ENCODE measurements at places on chromosomes 6 and 20.

DNA sequence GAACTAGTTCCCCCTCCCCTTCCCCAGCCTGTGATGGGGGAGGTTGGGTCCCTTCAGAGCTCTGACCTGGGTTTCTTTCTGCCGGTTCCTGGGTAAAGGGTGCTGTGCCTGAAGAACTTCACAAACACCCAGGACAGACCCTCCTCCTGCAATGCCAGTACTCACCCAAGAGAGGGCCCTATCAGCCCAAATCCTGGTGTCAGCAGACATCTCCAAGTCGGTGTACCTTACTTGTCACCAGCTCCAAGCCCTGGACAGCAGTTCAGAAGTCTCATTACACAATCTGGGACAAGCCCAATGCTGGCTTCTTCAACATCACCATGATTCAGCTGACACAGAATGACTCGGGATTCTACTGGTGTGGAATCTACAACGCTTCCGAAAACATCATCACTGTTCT lies 467 bp downstream of the TREML4 start:
- no peak for DNase-seq

GRCh38 chr20:20130399-20130798 lies 78.1 kb downstream of the CFAP61 start:
- DNase-seq = no peak

- no peak for DNase-seq
Measured at GRCh38 chr6:142008016-142008735, 124.5 kb upstream of the GJE1 start.

DNA sequence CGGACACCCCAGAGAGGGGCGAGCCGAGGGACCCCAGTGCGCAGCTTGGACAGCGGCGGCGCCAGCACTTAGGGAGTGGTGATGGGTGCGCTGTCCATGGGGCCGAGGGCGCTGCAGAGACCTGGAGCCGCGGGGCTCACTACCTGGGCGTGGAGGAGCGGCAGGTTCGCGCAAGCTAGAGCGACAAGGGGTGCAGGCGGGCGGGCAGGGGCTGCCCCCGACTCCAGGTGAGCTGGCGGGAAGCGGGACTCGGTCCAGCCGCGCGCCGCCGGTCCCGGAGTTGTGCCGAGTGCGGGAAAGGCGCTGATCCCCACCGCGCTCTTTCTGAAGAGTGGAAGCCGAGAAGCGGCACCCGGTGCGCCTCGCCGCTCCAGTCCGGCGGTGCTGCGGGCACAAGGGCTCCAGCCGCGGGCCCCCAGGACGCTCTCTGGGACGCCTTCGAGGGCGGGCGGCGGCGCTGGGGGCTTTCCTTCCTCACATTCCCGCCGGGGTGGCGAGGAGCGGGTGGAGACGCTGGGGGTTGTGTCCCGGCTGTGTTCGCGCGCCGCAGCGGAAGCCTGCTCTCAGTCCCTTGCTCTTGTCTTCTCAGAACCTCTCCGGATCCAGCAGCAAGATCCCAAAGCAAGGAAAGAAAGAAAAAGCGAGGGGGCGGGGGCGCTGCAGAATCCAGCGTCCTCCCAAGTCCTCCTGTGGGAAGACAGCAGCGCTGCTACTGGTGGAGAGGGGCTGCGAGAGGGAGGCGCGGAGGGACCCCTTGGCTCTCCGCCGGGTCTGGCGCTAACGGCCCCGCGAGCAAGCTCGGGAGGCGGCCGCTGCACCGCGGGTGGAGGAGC lies at the start of gene B3GAT2:
Gene B3GAT2 (minus strand): TSS at position 610 of the 833 bp plus-strand sequence. CDS start 631 bp downstream, outside the sequence.
- no peak for DNase-seq

DNA sequence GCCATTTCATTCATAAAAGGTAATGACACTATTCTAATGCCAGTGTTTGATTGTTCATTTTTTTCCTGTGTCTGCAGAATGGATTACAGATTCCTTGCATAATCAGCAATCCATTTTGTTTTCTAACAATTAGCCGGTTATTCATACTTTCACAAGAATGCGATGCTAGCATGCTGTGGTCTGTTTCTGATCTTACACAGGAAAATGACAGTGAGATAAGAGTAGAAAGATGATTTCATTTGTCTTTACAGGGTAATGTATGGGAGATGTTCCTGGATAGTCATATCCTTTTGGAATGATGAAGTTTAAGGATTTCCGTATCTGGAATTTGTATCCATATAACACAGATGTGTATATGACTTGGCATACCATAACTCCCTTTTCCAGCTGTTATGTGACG lies 207.3 kb downstream of the FARS2 start:
- DNase-seq = no peak

DNA sequence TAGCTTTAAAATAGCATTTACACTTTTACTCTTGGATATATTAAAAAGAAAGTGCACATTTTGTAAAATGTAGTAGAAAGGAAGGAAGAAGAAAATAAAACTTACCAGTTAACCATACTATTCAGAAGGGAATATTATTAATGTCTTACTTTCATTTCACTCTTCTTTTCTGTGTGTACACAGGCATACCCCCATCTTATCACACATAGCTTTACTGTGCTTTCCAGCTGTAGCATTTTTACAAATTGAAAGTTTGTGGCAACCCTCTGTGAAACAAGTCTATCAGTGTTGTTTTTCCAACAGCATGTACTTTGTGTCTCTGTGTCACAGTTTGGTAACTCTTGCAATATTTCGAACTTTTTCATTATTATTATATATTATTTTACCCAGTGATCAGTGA lies 314.5 kb downstream of the UTRN start:
- no peak for DNase-seq

- no peak for DNase-seq
Measured at GRCh38 chr6:112383191-112383590, 36.1 kb downstream of the RFPL4B start.

DNA sequence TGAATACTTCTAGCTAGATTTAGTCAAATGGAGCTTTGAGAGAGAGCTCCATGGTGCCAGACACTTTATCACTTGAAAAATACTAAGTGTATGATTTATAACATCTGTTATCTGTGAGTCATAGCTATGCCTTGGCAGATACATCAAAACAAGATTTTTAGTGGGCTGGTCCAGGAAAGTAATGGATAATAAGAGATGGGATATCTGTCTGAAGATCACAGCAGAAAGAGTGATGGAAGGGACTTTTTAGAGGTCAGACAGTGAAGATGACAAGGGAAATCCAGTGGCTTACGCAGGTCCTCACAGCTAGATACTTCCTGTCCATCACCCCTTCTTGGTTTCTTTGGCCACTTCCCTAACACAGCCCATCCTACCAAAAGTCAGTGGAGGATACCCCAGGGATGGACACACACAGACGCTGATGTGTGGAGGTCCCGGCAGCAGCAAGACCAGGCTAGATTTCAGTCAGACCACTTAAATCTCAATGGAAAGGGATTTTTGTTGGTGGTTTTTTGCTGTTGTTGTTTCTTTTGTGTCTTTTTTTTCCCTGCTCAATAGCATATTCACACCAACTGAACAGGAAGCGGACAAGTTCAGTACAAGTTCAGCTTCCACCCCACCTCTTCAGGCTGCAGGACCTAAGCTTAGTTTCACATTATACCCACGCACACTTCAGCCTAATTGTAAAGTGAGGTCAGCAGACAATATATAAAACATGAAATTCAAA lies 209.3 kb downstream of the ALDH8A1 start:
- no peak for DNase-seq

DNA sequence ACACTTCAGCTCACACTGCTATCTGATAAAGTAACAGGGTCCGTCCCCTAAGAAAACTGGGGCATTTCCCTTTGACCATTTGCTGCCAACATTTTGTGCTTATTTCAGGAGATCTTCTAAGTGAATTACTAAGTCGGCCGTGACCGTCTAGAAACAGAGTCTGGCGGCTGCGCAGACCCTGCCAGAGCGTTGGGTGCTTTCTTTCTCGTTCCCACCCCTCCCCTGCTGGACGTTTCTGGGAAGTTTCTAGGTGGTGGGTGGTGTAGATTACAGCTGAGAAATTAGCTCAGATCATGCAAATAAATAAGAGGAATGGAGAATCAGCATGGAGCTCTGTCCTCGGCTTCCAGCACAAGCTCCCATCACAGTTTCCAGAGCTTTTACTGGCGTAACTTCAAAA lies 128.1 kb downstream of the MYLK4 start:
- DNase-seq = no peak

DNA sequence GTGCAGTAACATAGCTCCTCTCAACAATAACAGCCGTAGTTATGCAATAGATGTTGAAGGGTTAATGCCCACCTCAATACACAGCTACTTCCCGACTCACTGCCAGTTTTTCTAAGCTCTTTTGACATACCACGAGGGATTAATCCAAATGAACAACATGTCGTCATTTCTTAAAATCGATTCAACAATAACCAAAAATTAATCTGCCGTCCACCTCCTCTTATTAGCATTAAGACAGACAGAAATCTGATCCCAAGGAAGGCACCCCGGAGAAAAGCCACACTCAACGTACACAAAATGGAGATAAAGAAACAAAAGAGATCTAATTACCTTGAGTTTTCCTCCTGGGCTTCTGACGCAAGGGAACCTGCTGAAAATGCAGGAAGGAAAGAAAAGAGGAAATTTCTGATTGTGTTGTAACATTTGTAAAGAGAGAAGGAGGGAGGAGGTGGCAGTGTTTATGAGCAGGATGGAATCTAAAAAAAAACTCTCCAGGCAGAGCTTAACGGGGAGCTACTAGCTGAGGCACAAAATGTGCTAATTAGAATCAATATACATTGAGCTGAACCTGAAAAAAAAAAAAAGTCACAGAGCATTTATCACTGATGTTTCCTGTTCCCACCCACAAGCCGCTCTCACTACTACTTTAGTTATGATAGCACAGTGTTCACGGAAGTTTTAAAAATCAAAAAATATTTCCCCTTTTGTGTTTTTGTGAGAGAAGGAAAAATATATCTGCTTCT lies 109.3 kb downstream of the IPCEF1 start:
- DNase-seq = no peak

DNA sequence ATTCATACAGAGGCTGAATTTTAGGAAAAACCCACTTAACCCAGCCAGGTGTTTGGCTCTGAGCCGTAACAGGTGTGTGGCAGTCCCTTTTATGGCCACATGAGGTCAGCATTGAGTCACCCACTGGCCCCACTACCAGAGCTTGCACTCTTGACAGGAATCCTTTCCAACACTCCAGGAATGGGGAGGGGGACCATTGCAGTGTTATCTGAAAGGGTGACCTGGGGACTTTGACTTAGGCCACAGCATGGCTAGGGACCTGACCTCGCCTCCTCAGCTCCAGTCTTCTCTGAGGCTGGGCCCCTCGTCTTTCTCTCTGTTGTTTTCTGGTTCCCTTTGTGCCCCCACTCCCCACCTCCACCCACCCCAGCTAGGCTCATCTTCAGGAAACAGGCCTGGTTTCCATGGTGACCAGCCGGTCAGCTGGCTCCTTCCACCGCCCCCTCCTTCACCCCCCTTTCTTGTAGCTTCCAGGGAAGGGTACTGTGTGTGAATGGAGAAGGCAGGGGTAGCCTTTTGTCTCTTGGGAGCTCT lies 2.1 kb upstream of the TMEM151B start:
- DNase-seq = no peak

DNA sequence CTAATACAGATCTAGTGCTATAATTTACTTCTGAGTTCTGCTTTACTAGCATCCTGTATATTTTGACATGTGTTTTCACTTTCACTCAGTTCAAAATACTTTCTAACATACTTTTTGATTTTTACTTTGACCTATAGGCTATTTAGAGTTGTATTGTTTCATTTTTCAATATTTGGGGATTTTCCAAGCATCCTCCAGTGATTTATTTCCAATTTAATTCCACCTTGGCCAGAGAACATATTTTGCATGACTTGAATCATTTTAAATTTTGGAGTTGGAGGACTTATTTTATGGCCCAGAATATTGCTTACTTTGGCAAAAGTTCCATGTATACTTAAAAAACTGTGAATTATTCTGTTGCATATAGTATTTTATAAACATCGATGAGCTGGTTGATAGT lies 1215.6 kb upstream of the MAP3K7 start:
- DNase-seq = no peak

GRCh38 chr6:110635096-110635495 lies 158.7 kb upstream of the SLC22A16 start:
- DNase-seq = no peak

DNA sequence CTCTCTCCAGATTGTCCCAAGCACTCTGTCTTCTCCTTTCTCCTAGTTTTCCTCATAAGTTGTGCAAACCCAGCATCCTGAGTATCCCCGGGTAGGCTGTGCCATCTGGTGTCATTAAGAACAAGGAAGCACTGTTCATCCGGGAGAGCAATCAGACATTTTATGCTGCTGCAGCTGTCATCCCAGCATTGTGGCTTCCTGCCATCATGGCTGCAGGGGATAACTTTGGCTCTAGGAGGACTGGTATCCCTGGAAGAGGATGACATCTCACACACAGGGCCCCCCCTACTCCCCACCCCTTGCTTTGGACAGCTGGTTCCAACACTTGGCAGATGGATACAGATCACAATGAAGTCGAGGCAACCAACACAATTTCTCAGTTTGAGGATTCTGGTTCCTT lies 1195.1 kb upstream of the MAP3K7 start:
- DNase-seq = no peak

GRCh38 chr20:22562620-22563019 lies 21.8 kb downstream of the FOXA2 start:
- DNase-seq = no peak

GRCh38 chr6:12950976-12951375 lies 234.4 kb downstream of the PHACTR1 start:
- no peak for DNase-seq

- no peak for DNase-seq
Measured at GRCh38 chr6:14948586-14949245, 297.2 kb upstream of the JARID2 start.

- DNase-seq = no peak
Measured at GRCh38 chr6:144327081-144327480, 41.9 kb downstream of the UTRN start.

DNA sequence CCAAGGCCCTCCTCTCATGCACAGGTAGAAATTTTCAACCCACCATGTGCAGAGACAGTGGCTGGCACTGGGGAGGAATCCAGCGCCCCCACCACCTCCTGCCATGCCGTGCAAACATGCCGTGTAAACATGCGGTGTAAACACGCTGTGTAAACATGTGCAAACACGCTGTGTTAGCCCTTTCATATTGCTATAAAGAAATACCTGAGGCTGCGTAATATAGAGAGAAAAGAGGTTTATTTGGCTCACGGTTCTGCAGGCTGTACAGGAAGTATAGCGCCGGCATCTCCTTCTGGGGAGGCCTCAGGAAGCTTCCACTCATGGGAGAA lies 218.3 kb downstream of the TAF4 start:
- no peak for DNase-seq

DNA sequence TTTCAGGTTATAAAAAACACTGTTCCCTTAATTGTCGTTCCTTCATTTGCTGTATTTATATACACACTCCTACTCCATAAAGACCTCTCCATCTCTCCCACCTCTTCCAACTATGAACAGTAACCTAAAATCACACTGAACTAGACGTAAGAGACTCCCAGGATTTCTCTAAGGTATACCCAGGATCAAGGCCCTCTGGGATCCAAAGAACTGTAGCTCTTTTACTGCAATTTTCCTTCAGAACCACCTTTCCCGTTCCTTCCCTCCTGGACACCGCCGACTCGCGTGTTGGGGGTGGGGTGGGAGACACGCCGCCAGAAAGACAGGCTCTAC lies 680 bp downstream of the LATS1 start:
- DNase-seq = no peak

DNA sequence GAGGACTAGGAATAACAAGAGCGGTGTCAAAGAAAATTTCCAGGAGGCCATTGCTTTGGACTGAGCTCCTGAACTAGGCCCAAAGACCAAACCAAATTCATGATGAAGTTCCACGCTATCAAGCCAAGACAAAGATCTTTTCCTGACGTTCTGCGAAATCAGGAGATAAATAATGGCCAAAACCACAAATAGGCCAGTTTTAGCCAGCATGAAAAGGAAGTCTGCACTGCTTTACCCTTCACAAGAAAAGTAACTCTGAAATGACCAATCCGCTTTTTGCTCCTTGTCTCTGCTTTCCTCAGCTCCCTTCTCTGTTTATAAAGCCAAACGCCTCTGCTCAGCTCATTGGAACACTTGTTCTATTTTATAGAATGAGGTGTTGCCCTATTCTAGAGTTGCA lies 6.7 kb downstream of the NCOA5 start:
- DNase-seq = no peak
